ENCODE measurements at places on chromosomes 11 and 22.

- no peak for DNase-seq
These were observed 45.3 kb downstream of the MN1 start for GRCh38 chr22:27756212-27756660.

DNA sequence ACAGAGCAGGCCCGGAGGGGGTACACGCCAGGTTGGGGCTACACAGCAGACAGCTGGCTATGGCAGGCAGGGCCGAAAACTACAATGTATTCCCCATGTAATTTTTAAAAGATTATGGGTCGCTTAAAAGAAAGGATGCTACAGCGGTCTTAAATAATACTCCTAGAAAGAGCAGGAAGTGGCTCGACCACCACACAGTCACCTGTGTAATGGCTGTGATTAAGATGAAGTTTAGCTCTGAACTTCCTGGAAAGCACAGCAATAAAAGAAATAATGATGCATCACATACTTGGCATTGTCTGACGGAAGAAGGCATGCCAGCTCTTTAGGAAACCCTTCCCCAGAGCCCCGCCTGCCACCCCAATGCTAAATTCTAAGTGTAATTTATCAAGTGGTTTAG is 32.6 kb downstream of the WNT11 start:
- DNase-seq, result no peak

DNA sequence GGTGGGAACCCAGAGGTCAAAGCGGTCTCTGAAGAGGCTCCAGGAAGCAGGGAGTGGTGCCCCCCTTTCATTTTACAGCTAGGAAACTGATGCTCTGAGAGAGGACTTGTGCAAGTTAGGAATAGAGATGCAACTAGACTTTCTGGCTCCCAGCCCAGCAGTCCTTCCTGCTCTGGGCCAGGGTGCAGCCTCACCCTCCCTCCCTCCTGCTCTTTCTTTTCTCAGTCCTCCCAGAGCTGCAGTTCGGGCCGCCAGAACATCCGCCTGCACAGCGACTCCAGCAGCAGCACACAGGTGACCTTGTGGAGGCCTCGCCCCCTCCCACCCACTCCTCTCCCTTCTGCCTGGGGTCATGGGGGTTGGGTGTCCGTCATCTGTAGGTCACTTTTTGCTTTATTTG is 51.5 kb downstream of the LHFPL7 start:
- DNase-seq, result no peak

GRCh38 chr11:118652681-118653181 is 26.7 kb downstream of the TREH start:
- no peak for DNase-seq

DNA sequence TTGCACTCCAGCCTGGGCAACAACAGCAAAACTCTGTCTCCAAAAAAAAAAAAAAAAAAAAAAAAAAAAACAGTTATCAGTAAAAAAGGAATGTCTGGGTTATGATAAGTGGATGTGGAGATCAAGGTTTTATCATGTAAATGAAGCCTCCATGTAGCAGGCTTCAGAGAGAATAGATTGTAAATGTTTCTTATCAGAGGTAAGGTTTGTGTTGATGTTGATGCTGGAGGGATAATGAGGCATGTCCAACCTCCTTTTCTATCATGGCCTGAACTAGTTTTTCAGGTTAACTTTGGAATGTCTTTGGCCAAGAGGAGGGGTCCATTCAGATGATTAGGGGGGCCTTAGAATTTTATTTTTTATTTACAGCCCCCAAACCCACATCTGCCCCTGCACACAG is 35.4 kb upstream of the TREH start:
- DNase-seq, result no peak

- DNase-seq, result no peak
These were observed 68.2 kb downstream of the FBXO7 start for GRCh38 chr22:32542677-32543357.

DNA sequence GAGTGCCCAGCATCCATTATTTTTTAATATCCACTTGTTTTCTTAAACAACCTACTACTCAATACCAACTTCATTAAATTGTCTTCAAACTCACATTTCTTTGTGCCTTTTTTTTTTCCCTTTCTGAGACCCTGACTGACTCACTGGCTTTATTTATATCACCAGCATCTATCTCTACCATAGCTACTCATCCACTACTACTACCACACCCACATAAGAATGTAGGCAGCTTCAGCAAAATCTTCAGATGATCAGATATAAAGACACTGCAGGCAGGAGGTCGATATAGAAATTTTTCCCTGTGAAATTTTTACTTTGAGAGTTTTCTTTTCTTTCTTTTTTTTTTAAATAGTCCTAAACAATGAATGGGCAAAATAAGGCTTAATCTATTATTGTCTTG is 2.2 kb downstream of the OR56B1 start:
- no peak for DNase-seq

DNA sequence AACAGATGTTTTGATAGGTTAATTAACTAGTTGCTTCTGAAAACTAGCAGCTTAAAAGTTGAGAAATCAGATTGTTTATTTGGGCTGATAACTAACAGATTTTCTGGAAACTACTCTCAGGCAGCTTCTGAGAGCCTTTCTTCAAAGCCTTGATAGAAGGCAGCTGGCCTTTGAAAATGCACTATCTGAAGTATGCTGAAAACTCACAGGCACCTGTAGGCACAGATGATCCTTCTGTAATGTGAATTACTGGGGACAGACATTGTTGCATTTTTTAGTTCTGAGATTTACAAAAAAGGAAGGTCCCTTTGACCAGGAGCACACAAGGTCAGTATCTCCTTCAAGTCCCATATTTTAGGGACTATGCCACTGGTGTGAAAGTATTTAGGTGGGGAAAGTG is 460.8 kb upstream of the CNTN5 start:
- DNase-seq, result no peak

DNA sequence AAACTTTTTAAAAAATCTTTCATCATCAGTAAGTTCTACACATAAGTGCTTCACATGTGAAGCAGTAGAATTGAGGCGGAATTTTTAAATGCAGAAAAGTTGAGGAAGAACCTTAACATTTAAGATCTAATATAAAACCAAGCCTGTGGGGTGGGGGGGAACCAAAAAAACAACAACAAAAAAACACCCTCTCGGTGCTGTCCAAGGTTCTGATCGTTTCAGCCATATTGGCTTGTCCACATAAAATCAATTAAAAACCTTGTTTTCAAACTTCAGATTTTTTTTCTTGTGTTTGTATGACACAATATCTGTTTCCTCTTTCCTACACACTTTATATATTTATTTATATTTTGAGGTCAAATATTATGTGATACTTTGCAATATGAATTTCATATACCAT is 130.0 kb downstream of the WNT7B start:
- DNase-seq, result no peak

GRCh38 chr11:61685617-61685967 is 5.4 kb downstream of the DAGLA start:
- DNase-seq, result no peak

DNA sequence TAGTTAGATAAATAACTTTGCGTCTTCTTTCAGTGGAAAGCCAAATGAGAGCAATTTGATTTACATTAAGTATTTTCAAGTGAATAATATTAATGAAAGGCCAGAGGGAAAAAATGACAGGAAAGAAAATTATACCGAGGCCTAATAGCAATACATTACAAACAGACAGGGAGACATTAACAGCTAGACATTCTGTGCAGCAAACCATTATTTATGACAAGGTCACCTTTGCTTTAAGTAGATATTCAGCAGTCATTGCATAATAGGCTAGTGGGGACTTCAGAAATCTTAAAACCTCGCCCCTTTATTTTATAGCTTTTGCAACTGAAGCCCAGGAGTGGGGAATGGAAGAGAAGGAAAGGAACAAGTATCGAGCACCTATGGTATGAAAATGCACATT is 321.6 kb downstream of the GRM5 start:
- DNase-seq, result no peak

All from amniotic stem cell (primary cell).